SK-N-SH (cell line): ENCODE measurements at places on chromosomes 6 and 20. TPM values are rescaled to one million over a fixed set of nuclear protein-coding genes. Genes with fewer than 3 reads are reported as not detected.

DNA sequence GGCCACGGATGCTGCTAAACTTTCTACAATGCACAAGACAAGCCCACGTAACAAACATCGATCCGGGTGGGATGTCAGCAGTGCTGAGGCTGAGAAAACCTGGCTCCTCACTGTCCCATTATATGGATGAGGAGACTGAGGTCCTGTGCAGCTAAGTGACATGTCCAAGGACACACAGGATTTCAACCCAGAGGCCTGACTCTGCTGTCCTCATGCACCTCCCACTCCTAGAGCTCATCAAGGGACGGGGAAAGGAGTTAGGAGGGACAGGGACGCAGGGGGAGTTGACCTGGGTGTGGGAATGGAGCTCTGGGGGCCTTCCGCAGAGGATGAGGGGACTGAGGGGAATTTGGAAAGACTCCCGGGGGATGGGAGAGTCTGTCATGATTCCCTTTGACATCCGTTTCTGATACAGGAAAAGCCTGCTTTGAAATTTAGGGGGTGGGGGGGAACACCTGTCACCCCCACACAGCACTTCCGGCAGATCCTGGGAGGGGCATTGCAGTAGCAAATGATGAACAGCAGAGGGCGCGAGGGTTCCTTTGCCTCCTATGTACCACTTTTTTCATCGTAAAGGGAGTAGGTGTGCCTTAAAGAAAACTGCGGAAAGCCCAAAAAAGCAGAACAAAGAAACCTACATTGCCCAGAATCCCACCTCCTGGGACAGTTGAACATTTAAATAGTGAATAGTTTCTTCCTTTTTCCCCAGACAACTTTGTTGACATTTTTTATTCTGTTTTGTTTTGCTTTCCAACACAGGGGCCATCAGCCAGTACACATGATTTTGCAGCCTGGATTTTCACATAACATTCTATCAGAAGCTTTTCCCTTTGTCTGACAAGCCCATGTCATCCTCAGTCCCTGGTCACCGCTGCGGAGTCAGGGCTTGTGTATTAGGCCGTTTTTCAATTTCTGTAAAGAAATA is 48.6 kb downstream of the SLC2A10 start:
- peak; percentile 76 for DNase-seq

GRCh38 chr6:168045141-168045691 is 33.8 kb downstream of the FRMD1 start:
- DNase-seq: no peak

DNA sequence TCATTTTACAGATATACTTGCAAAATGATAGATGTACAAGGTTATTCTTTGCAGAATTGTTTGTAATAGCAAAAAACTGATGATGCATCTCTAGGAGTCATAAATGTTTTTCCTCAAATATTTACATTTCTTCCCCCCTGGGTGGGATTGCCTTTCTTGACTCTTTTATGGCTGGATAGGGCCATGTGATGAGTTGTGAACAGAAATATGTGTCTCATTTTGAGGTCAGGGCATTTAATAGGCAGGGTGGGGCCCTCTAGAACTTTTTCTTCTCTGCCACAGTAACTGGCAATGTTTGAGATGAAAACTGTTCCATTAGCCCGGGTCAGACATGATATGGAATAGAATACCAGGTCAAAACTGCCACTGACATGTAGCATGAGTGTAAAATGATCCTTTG is 159.5 kb upstream of the SYNCRIP start:
- DNase-seq: no peak

- no peak for DNase-seq
Measured at GRCh38 chr20:61330441-61330840, 78.4 kb downstream of the CDH4 start.

- peak; percentile 50 for DNase-seq
Measured at GRCh38 chr20:44083220-44083933, 103.6 kb downstream of the JPH2 start.

GRCh38 chr6:57190140-57190539 is 18.0 kb downstream of the BAG2 start:
- no peak for DNase-seq

DNA sequence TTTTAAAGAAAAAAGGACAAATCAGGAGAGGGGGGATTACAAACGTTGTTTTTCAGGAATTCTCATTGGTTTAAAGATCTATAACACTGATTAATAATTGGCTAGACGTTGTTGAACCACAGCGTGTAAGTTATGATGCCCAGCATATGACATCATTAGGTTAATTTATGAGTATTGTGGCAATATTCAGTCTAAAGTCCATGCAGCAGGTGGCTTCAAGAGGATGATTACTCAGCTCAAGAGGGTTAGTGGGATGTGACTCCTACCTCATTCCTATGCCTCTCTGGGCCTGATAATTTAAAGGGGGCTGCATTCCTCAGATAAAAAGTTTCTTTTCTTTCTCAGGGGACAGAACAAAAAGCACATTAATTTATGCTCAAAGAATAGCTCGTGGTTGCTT is 1309.0 kb downstream of the EPHA7 start:
- no peak for DNase-seq

Gene AVP
- polyA plus RNA-seq: not detected in 2 replicates

GRCh38 chr6:219641-220198 is 72.6 kb upstream of the DUSP22 start:
- no peak for DNase-seq

Gene TRIM31
- not detected in 2 replicates for polyA plus RNA-seq

DNA sequence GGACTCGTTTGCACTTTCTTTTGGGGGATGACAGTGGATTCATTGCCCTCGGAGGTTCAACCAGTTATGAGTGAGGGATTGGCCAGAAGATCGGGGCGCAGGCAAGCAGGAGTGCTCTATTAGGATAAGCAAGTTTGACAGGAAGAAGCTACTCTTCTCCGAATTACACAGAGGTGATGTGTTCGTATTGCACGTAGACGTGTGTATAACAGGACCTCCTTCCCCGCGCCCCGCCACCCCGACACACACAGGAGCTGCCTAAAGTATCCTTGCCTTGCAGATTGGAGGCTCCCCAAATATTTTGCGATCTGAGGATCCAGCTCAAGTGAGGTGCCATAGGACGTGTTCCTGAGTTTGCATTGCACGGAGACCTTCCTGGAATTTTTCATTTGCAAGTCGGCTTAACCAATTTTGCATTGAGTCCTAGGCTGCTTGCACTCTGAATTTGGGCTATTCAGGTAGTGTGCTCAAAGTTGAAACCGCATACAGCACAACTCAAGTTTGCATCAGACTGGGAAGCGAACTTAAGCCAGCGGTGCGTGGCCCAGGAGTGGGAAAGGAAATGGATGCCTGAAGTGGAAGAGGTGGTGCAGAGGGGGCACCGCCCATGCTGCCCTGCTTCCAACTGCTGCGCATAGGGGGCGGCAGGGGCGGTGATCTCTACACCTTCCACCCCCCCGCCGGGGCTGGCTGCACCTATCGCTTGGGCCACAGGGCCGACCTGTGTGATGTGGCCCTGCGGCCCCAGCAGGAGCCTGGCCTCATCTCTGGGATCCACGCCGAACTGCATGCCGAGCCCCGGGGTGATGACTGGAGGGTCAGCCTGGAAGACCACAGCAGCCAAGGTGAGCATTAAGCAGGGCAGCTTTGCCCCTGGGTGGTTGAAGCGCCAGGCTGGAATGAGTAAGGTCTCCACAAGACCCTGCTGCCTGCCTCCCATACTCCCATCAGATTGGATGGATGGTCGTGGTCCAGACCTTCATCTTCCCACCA is 770 bp downstream of the TCF19 start:
- peak; percentile 51 for DNase-seq

Gene STMND1
- not detected in 2 replicates for polyA plus RNA-seq

- no peak for DNase-seq
Measured at GRCh38 chr6:10721850-10722569, 860 bp upstream of the TMEM14C start.

GRCh38 chr6:5665173-5665572 is 341.6 kb downstream of the NRN1 start:
- no peak for DNase-seq

- DNase-seq: no peak
Measured at GRCh38 chr6:135722679-135723078, 128.8 kb upstream of the PDE7B start.

GRCh38 chr6:105800871-105801270 is 285.3 kb upstream of the PRDM1 start:
- DNase-seq: no peak

- no peak for DNase-seq
Measured at GRCh38 chr20:13810446-13810845, 25.6 kb downstream of the NDUFAF5 start.

DNA sequence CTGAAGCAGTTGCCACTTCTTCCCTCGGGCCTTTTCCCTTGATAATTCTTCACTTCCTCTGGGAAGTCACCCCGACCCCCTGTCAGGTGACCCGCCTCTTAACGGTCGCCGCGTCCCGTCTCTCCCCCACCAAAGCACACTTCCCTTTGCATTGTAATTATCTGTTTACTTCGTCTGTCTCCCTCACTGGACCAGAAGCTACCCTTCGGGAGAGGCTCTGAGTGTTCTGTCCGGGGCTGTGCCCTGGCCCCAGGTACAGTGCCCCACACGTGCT is 771 bp upstream of the SNAI1 start:
- no peak for DNase-seq

DNA sequence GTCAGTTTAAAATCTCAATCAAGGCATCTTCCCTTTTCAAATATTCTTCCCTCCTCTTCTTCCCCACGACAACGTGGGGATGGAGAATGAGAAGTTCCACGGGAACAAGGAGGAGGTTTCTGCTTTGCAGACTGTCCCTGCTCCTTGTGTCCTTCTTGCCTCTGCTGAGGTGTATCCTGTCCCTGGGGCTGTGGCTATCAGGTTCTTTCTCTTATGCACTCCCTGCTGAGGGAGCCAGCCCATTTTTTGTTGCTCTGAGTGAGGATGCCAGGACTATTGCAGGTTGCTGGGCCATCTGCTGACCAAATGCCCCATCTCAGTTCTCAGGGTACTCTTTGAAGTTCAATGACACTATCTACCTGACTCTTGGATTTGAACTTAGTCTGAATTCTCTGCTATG is 533.6 kb downstream of the RNF144B start:
- DNase-seq: no peak

GRCh38 chr6:129381885-129382284 is 328.1 kb downstream of the ARHGAP18 start:
- no peak for DNase-seq

Gene BYSL
- 31.1 and 56.0 TPM in 2 replicates for polyA plus RNA-seq

GRCh38 chr6:152330961-152331360 is 306.2 kb downstream of the SYNE1 start:
- no peak for DNase-seq

DNA sequence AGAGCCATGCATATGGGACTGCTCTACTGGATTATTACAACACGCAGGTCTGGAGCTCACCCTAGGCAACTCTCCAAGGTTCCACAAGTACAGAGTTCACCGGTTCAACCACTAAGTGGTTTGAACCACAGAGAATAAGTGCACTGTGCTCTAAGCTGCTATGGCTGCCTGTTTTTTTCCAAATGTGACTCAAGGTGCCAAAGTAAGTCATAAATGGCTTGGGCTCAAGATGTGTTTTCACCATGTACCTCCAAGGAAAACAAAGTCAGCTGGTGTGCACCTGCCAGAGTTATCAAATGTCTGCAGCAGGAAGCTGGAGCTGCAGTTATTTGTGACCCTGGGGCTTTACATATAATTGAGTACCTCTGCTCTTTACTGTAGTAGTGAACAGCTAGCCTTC is 76.7 kb downstream of the PREP start:
- no peak for DNase-seq

DNA sequence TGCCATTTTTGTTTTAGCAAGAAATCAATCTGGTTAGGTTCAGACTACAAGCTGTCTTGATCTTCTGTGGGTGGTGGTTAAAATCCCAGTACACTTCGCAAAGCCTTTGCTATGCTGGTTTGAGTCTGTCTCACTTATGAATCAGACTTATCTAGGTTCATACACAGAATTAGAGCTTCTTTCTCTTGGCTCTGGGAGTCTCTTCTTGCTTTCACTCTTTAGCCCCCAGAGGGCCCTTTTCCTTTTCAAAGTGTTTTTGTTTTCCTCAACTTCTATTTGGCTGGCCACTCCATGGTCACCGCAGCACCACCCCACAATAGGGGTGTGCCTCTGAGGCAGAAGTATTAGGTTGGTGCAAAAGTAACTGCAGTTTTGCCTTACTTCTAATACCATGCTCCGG is 21.3 kb downstream of the ECI2 start:
- DNase-seq: no peak

- no peak for DNase-seq
Measured at GRCh38 chr20:24379484-24379927, 89.9 kb upstream of the SYNDIG1 start.

- no peak for DNase-seq
Measured at GRCh38 chr6:8123236-8123635, 20.9 kb upstream of the EEF1E1 start.

- no peak for DNase-seq
Measured at GRCh38 chr6:132053511-132053910, 102.3 kb upstream of the CCN2 start.

Gene C20orf202
- not detected in 2 replicates for polyA plus RNA-seq

DNA sequence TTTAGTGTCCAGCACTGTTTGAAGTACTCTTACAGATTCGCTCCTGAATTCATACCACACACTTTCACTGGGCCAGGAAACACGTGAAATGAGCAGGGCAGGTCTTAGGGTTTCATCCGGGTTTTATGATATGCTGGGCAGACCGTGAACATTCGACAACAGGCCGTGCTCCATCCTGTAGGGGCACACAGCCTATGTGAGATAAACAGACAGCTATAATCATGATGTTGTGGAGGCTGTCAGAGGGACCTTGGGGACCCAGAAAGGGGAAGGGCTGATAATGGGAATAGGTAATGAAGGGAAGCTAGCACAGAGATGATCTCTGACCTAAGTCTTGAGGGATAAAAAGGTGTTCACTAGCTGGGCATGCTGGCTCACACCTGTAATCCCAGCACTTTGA is 110.4 kb downstream of the RIN2 start:
- no peak for DNase-seq

DNA sequence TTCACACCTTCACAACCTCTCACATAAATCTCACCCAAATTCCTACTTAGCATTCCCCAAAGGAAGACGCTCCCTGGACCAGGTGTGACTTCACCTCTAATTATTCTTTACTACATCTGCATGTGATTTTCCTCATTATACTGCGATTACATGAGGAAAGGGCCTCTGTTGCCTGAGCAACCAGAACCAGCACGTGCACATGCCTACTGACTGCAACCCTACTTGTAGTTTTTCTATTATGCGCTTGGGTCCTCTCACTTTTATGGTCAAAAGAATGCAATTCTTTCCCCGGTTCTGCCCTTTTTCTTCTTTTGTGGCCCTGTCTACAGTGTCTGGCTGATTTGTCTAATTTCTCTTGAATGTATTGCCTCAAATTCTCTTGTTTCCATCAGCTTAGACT is 20.4 kb upstream of the ANKEF1 start:
- DNase-seq: no peak

GRCh38 chr6:46788791-46789190 is 4.4 kb upstream of the MEP1A start:
- DNase-seq: no peak

GRCh38 chr6:33315793-33316602 is 1.5 kb downstream of the ZBTB22 start:
- DNase-seq: peak; percentile 4
